Lower leg skin (tissue), 4 donors: ENCODE measurements at places on chromosomes 2 and 18. TPM values are rescaled to one million over a fixed set of nuclear protein-coding genes. Genes with fewer than 3 reads are reported as not detected.

Gene TMEM169
- 0.04 TPM for total RNA-seq

Gene ZNF396
- 2.1 TPM for total RNA-seq

Gene VAMP8
- 95.2 TPM for total RNA-seq

Gene SERPINB12
- total RNA-seq: 92.5 TPM

Gene TTC32
- total RNA-seq: 11.5 TPM

Gene MTERF4
- 26.4 TPM for total RNA-seq

Gene REG1A
- 1.2 TPM for total RNA-seq

Gene SPC25
- total RNA-seq: not detected

Gene RAX
- not detected for total RNA-seq

Gene AFG3L2
- total RNA-seq: 58.1 TPM

Gene POU3F3
- 0.84 TPM for total RNA-seq

Gene FLACC1
- 0.42 TPM for total RNA-seq

Gene CYS1
- 0.98 TPM for total RNA-seq

Gene GALR1
- total RNA-seq: not detected

Gene CTAGE1
- not detected for total RNA-seq

Gene TFCP2L1
- 31.8 TPM for total RNA-seq

Gene CFAP65
- not detected for total RNA-seq

Gene PTH2R
- 0.25 TPM for total RNA-seq

Gene LRRTM4
- total RNA-seq: not detected

Gene KCNG2
- total RNA-seq: 0.84 TPM

Gene MARCHF4
- total RNA-seq: not detected

Gene KCNF1
- total RNA-seq: not detected

Gene TMEM182
- 0.63 TPM for total RNA-seq

Gene POTEC
- not detected for total RNA-seq

Gene ACVR1C
- total RNA-seq: 1.2 TPM

Gene TIMM21
- 28.9 TPM for total RNA-seq

Gene DSC2
- 24.4 TPM for total RNA-seq

Gene ACMSD
- total RNA-seq: not detected

Gene FRZB
- 17.0 TPM for total RNA-seq

Gene DLX1
- 1.1 TPM for total RNA-seq

Gene GNLY
- 1.3 TPM for total RNA-seq

Gene THSD7B
- not detected for total RNA-seq

Gene VIL1
- not detected for total RNA-seq

Gene DNAH6
- total RNA-seq: 0.36 TPM

Gene LBX2
- total RNA-seq: not detected

Gene RUFY4
- total RNA-seq: not detected

Gene C2orf66
- total RNA-seq: not detected

Gene EMILIN1
- total RNA-seq: 6.5 TPM

Gene BUB1
- 1.9 TPM for total RNA-seq

Gene MARCO
- total RNA-seq: 1.8 TPM

Gene CAPN13
- 0.10 TPM for total RNA-seq

Gene DCC
- total RNA-seq: not detected

Gene CCDC141
- 0.17 TPM for total RNA-seq

Gene REEP1
- total RNA-seq: 1.1 TPM

Gene KYNU
- 1.2 TPM for total RNA-seq

Gene FSIP2
- 6.9 TPM for total RNA-seq

Gene FSHR
- total RNA-seq: not detected

Gene IL36B
- total RNA-seq: 2.3 TPM

Gene OTOS
- not detected for total RNA-seq

Gene CCDC150
- total RNA-seq: 0.22 TPM
